Amniotic stem cell (primary cell): ENCODE measurements at places on chromosomes 2 and 18.

DNA sequence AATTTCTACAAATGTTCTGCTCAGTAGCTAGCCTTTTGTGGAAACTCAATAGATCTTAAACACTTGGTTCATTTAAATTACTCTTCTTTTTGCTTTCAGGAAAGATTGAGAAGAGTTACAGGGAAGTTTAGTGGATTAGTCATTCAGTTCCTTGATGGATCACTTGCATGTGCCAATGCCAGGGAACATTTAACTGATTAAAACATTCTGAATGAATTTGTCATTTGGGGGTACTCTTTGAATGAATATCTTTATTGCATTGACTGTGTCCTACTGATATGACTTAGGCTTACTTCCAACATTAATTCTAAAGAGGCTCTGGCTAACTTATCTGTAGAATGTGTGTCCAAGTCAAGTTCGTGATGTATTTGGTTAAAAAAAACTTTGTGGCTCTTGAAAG lies 199.8 kb downstream of the PLCL1 start:
- DNase-seq: no peak

DNA sequence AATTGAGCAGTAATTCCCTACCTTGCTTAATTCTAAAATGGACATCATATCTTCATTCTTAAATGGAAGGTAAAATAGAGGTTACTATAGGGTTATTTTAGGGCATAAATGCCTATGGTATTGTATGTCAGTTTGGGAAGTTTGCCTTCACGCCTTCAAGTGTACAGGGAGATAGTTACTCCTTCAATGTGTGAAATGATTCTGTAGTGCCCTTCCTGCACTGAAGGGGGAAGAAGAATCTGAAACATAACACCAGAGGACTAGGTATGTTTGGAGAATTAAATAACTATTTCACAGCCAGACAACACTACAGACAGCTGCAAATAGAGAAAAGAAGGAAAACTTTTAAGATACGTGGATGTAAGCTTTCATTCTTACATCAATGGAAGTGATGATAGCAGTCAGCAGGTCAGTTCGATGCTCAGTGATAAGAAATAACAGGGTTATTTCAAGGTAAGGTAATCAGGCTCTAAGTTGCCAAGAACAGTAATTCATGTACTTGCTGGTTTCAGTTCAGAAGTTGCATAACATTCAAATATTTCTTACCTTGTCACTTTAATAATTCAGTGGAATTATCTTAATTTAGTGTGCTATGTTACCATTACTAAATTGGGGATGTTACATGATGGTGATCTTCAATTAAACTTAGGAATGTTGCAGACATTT lies 4.0 kb downstream of the PKP4 start:
- no peak for DNase-seq

DNA sequence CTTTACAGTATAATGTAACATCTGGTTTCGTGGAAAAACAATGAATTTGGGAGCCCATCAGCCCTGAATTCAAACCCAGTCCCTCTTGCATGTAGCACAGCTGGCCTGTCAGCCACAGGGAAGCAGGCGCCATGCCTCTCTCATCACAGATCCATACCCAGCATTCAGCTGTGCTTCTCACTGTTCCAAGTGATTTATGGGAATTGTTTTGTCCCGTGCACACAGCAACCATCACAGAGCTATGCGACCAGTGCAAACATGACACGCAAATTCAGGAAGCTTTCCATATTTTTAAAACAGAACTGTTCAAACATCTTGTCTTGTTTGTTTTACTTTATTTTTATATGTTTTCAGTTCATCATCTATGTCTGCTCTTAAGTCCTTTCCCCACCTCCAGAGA lies 496.1 kb downstream of the EIPR1 start:
- no peak for DNase-seq

DNA sequence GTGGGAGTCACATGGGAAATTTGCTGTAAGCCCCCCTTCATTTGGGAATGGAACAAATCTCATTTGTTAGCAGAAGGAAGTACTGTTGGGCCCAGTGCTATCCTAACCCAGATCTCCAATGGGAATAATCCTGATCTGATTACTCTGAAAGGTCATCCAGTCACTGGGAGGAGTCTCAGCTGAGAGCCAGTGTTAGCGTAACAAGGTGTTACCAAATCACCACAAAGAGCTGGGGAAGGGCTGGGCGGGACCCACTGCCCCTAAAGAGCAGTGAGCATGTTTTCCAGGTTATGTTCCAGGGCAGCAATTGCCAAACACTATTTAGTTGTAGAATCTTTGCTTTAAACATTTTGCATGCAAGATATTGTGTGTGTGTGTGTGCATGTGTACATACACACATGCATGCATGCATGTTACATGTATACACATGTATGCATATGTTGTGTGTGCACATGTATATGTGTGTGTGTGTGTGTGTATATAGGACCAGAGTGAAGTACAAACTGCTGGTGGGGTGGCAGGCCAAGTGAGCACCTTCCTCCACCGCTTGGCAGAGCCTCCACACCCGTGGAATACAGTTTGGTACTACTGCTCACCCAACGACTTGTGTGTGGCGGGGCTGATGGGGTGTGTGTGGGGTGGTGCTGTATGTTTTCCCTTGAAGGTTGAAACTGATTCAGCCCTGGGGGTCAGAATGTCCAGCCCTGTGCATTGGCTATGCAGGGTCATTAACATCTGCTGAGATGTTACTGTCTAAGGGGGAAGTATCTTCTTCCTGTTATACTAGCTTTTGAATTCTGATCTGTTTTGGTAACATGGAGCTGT lies 15.2 kb downstream of the INPP5D start:
- DNase-seq: no peak

DNA sequence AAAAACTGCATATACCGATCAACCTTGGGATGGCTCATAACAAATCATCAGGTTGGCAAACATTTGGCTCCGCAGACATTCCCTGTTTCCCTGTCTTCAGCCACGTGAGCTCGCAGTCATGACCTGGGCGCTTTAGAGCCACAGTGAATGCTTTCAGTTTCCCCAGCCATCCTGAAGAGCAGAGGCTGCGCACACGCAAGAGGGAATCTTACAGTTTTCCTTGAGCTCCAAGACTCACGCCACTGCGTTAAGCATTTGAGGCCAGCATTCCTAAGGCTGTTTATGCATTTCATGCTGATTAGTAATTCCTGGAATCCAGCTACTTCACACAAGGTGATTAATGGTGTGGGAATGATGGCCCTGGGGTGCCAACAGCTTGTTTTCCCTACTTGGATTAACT lies 95.1 kb downstream of the MTCL1 start:
- DNase-seq: peak; percentile 90

DNA sequence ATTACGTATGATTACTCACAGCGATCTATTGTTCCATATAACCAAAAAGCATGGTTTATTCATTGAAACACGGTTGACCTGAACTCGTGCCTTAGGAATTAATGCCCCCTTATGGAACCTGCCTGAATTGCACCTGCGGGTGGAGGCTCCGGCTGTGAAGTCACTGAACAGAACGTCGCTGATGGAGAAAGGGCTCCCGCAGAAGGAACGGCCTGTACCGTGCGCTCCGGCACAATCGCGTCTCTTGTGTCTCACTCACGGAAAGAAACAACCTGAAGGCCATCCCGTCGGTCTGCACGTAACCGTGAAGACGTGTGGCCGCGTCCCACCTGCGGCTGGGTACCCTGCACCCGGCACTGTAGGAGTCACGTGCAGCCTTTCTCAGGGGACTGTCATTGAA lies 133.1 kb downstream of the NFATC1 start:
- DNase-seq: peak; percentile 46

DNA sequence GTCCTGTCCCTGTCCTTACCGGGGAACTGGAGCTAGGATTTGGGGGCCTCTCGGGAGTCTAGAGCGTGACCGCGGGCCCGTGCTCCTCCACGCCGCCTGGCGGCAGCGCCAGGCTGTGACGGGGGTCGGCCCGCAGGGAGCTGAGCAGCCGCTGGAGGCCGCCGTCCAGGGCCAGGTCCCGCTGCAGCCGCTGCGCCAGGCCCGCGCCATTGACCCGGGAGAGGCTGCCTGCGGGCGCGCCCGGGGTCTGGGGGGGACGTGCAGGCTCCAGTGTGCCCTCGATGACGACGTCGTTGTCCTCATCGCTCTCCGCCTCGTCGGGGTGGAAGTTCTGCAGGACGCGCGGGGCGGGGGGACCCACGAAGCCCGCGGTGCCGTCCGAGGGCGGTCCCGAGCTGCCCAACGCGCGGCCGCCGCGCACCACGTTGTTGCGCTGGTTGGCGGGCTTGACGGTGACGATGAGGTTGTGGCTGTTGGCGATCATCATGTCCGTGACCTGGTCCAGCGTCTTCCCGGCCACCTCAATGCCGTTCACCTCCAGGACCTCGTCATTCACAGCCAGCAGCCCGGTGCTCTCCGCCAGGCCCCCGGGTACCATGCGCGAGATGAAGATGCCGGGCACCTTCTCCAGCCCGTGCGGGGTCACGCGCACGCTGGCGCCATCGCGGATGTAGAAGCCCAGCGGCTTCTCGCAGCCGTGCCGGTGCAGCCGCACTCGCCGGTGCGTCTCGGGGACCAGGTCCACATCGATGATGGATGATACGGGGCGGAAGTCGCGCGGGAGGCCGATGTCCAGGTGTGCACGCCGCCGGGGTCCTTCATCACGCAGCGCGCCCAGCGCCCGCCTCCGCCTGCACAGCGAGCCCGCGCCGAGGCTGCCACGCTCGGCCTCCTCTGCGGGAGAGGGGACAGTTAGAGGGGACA lies 50.9 kb downstream of the ADNP2 start:
- DNase-seq: no peak

GRCh38 chr2:54604871-54605270 lies 118.6 kb upstream of the EML6 start:
- DNase-seq: no peak

DNA sequence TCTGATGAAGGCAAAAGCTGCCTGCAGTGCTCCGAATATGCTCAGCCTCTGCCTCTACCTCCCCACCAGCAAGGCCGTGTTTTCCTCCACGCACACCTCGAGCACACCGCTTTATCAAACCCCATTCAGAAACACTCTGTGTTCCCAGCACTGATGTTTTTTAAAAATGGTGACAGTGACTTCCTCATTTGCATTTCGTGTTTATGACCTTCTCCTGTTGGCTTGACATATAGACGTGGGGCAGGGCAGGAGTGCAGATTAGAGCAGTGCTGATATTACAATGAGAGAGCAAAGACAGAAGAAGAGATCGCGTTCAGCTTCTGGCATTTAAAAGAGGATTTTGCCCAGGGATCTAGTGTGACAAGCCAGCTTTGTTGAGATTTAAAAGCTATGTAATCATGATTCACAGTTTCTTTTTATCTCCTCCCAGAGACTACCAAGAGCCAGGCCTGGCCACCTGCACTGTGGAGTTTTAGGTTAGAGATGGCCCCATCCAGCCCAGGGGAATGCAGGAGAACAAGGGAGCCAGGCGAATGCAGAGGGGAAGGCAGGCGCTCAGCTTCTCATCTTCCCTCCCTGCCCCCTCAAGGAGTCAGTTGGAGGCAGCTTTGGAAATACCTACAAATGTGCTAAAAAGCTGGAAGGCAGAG lies 61.5 kb upstream of the NEDD4L start:
- DNase-seq: no peak

DNA sequence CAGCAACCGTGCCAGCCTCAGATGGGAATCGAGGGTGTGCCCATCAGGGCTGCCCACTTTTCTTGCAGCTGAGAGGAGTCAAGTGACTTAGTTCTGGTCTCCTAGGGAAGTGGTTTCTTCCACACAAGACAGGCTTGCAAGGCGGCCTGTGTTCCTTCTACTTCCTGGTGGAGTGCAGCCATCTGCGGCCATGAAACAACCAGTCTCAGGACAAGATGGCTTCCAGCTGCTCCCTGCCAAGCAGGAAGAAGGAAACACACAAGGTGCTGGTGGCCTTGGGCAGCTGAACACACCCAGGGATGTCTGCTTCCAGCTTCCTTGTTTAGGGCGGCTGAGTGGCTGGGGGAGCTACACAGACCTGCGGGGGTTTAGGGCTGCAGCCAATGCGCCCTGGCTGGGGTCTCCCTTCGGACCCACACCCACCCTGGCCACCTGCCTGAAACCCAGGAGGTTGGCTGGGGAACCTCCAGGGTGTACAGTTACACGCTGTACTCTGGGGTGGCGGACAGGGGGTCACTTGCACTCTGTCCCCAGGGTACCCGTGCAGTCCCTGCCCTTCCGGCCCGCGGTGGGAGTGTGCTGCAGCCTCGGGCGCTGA lies 34.7 kb downstream of the PTPN18 start:
- no peak for DNase-seq

DNA sequence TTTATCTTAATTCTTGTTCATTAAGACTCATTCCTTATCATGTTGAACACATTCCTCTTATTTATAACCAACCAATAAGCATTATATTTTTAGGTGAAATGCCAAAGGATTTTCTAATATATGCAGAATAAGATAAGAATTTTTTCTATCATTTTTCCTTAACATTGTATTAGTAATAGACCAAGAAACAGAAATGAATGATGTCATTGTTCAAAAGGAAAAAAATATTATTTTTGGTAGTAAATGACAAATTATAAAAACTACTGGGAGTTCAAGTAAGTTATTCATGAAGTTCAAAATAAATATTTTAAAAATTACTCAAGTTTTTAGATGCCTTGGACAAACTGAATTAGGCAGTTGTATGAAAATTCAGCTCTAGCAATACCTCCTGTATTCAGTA lies 25.5 kb downstream of the DCAF17 start:
- DNase-seq: no peak

DNA sequence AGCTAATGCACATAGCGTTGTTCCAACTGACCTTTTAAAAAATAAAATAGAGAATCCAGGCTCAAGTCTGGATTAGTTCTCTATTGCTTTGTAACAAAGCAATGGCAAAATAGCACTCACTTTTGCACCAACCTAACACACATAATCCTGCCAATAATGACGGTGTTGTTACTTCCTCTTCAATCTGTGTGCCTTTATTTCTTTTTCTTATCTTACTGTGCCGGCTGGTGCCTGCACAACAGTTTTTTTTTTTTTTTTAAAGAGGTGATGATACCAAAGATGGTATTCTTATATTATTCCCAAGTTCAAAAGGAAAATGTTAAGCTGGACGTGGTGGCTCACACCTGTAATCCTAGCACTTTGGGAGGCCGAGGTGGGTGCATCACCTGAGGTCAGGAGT lies 3.4 kb downstream of the PLB1 start:
- no peak for DNase-seq

DNA sequence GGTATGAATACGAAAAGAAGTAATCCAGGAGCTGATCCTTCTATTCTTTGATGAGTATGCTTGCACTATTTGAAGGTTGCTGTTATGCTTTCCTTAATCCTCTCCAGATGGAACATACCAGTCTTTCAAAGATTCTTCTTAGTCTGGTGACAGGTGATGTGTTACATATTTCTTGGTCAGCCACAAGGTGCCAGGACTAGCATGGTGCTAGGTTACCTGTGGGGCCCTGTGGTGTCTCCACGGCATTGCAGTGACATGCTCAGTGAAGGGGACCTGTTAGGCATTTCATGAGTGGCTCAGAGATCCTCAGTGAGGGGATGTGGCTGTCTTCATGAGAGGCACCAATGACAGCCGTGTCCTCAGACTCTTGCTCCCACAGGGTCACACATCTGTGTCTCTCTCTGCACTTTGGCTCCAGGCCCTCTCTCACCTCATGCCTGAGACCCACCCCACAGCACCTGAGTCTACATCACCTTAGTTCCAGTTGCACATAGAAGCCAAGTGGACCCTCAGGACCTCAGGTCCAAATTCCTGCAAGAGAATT lies 13.1 kb upstream of the RAB31 start:
- no peak for DNase-seq
